ENCODE measurements at places on chromosomes 1 and 21. TPM values are rescaled to one million over a fixed set of nuclear protein-coding genes. Genes with fewer than 3 reads are reported as not detected.

LCE1A gene
- total RNA-seq: not detected

TMEM61 gene
- total RNA-seq: not detected

MSH4 gene
- total RNA-seq: 0.59 TPM

PTPN7 gene
- not detected for total RNA-seq

LYSMD1 gene
- total RNA-seq: 4.8 TPM

DYRK3 gene
- 34.5 TPM for total RNA-seq

CD1E gene
- not detected for total RNA-seq

TACSTD2 gene
- total RNA-seq: 0.18 TPM

IVNS1ABP gene
- total RNA-seq: 97.5 TPM

SPRR2G gene
- total RNA-seq: not detected

GPBP1L1 gene
- total RNA-seq: 106 TPM

TEDDM1 gene
- total RNA-seq: not detected

SAMD11 gene
- total RNA-seq: 25.2 TPM

PIK3C2B gene
- total RNA-seq: 2.3 TPM

TAS1R1 gene
- total RNA-seq: not detected

ANGPTL3 gene
- total RNA-seq: not detected

DNASE2B gene
- total RNA-seq: not detected

CACHD1 gene
- 9.5 TPM for total RNA-seq

CEP104 gene
- 22.3 TPM for total RNA-seq

LPGAT1 gene
- total RNA-seq: 48.6 TPM

HOOK1 gene
- not detected for total RNA-seq

OR10Z1 gene
- total RNA-seq: not detected

OR2L2 gene
- total RNA-seq: not detected

HSD3B2 gene
- total RNA-seq: not detected

OR6K2 gene
- not detected for total RNA-seq

PTCH2 gene
- total RNA-seq: 0.05 TPM

AGBL4 gene
- not detected for total RNA-seq

RNF207 gene
- 57.0 TPM for total RNA-seq

GPR37L1 gene
- 0.05 TPM for total RNA-seq

CFAP141 gene
- not detected for total RNA-seq

CD52 gene
- not detected for total RNA-seq

SEC16B gene
- 3.6 TPM for total RNA-seq

FAM72D gene
- total RNA-seq: 1.4 TPM

VHLL gene
- not detected for total RNA-seq

MTARC1 gene
- total RNA-seq: 2.5 TPM

PTPN22 gene
- total RNA-seq: 1.5 TPM

C4BPB gene
- not detected for total RNA-seq

TSSK3 gene
- total RNA-seq: 0.30 TPM

LMOD1 gene
- total RNA-seq: 27.0 TPM

KCNAB2 gene
- 3.9 TPM for total RNA-seq

RAB13 gene
- total RNA-seq: 86.1 TPM

LCE5A gene
- not detected for total RNA-seq

AKT3 gene
- total RNA-seq: 50.6 TPM

ADORA3 gene
- total RNA-seq: not detected

PDC gene
- not detected for total RNA-seq

BARHL2 gene
- not detected for total RNA-seq

ATP1A2 gene
- total RNA-seq: not detected

GSTM1 gene
- total RNA-seq: 0.51 TPM

HES2 gene
- not detected for total RNA-seq

ECM1 gene
- total RNA-seq: 5.3 TPM

Measured in smooth muscle cell of the umbilical artery (primary cell).